GM18507 (cell line): ENCODE measurements at places on chromosomes 7 and 10.

DNA sequence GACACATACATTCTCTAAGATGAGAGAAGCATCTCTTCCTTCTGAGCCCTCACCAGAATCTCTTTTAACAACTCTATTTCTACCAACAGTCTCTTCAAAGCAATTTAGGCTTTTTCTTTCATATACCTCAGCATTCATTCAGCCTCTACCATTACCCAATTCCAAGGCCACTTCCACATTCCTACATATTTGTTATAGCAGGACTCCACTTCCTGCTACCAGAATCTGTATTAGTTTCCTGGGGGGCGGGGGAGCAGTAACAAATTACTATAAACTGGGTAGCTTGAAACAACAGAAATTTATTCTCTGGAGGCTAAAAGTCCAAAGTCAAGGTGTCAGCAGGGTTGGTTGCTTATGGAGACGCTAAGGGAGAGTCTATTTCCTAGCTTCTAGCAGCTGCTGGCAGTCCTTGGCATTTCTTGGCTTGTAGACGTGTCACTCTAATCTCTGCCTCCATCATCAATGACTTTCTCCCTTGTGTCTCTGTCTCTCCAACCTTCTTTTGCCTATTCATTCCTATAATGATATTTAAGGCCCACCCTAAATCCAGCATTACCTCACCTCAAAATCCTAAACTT lies 7.4 kb downstream of the PRPS1L1 start:
- DNase-seq: no peak

DNA sequence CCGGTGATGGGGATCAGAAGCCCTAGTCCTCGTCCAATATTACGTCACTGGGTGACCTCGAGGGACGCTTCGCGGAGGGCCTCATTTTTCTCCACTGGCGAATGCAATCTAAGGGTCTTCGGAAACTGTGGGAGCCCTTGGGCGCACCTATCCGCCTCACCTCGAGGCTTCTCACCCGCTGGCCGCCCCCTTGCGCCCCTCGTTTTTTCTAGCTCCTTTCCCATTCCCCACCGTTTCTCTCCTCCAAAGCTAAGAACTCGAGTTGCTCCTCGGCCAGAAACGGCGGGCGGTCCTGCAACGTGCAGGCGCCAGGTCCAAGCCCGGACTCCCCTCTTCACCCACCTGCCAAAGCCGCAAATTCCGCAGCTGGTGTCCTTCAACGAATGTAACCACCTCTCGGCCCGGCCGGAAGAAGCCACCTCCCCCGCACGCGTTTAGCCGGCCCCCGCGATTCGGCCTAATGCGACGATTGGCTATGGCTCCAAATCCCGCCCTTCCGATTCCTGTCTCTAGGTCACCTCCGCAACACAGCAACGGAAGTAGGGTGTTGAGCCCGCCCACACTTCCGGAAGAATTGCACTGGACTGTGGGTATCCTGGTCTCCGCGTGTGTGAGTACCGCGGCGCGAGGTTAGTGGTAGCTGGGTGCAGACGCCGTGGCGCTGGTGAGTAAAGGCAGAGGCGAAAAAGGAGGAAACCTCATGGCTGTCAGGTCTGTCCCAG lies at the start of the genes ATP5MK and PDCD11:
Gene ATP5MK, minus strand, starts transcription at position 409 of the 722 bp plus-strand sequence. CDS start 4,018 bp downstream, outside the sequence.
Gene PDCD11, plus strand, starts transcription at position 560 of the 722 bp plus-strand sequence. CDS start 1,801 bp downstream, outside the sequence.
- DNase-seq: peak; percentile 92

DNA sequence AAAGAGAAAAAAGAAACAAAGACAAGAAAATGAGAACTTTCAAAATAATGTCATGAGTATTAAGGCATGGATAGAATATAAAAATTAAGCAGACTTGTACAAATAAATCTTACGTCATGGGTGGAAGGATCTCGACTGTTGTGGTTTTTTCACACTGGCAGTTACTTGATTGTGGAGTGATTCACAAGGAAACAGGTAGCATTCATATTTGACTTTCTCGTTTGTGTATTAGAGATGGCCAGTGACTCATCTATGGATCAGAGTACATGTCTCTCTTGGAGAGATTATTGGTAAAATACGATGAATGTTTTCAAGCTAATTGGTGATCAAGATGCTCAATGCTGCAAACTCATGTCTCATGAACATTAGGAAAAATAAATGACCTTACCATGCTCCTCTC lies 564.3 kb downstream of the GATA3 start:
- no peak for DNase-seq

DNA sequence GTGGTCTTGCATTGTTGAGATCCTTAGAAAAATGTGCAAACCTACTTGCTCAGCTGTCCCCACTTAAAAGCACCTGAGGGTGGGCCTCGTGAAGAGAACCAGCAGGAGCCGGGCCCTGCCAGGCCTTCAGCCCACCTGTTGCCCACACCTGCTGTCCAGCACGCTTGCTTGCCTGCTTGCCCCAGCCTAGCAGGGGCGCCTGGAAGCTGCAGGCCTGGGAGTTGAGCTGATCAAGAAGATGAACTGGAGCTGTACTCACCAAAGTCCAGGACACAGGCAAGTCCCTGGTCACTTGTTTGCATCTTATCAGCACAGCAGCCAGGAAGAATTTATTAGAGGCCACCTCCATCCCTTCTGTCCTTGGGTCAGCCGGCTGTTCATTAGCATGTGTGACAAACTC lies 23.2 kb downstream of the CYP26A1 start:
- no peak for DNase-seq

DNA sequence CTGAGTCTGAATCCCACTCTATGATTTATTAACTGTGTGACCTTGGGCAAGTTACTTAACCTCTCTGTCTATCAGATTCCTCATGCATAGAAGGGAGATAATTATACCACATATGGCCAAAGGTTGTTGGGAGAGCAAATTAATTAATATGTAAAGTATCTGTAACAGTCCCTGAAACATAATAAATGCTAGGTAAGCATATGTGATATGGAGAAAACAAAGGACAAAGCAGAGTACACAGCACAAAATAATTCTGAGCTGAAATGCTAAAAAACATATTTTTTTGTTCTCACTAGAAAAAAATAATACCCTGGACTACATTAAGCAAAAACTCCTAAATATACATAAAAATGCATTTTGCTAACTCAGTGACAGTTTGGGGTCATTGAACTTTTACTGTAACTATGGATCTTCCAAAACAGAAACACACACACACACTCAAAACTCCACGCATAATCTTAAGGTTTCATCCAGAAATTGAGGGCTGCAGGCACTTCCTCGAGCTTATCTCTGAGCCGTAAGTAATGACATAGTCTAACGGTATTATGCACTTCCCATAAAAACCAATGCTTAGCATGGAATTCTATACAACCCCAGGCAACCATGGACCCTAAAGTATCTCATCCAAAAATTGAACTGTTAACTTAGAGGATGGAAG lies 201.7 kb upstream of the PTN start:
- DNase-seq: no peak

DNA sequence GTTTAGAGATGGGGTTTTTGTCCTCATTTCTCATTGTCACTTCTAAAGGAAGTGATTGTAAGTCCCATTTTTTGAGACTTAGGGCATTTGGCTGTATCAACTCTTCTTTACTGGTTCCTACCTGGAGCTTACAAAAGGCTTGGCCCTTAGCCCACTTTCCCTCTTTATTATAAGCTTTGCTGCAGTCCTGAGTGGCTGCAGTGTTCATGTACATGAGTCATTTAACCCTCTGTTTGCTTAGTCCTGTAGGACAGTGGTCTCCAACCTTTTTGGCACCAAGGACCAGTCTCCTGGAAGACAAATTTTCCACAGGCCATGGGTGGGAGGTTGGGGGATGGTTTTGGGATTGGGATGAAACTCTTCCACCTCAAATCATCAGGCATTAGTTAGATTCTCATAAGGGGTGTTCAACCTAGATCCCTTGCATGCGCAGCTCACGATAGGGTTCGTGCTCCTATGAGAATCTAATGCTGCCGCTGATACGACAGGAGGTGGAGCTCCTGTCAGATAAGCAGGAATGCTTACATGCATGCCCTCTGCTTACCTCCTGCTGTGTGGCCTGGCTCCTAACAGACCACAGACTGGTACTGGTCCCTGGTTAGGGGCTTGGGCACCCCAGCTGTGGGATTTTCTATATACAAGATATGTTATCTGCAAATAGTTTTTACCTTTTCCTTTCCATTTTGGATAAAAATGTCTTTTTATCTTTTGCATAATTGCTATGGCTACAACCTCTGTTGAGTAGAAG lies 99.7 kb downstream of the CCSER2 start:
- no peak for DNase-seq

DNA sequence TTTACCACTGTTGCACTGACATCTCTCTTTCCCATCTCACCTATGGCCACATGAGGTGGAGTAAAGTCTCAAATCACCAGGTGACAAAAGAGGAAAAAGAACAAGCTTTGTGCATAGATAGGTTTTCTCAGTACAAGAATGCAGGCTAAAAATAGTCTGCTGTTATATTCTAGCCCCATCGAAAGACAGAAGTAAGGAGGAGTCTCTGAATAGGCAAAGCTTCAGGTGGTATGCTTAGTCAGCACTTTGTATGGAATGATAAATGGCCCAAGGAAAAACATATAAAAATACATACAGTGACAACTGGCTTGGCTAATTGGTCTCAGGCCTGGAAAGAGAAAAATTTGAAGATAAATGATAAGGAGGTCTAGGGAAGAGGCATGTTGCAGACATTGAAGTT lies 39.6 kb upstream of the KCND2 start:
- no peak for DNase-seq

- no peak for DNase-seq
Observed at GRCh38 chr7:116443101-116443523, 56.4 kb upstream of the CAV2 start.

DNA sequence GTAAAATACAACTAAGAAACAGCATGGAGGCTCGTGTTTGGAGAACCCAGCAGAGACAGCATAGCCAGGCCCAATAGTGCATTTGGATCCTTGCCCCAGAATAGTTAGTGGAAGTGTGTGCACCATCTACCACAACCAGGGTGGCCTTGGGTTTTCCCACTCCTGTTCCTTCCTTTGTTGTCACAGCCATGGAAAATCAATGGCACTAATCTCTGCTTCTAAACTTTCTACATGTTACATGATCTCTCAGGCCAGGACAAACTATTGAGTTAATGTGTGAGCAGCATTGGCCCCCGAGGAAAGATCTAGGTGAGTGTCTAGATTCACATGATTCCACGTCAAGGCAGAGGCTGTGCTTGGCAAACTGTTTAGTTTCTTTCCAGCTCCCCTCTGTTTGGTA lies 2.0 kb downstream of the CYP3A7 start:
- no peak for DNase-seq

GRCh38 chr7:69603351-69603750 lies 5.1 kb downstream of the AUTS2 start:
- no peak for DNase-seq

- no peak for DNase-seq
Observed at GRCh38 chr7:51235593-51236313, 80.9 kb downstream of the COBL start.

DNA sequence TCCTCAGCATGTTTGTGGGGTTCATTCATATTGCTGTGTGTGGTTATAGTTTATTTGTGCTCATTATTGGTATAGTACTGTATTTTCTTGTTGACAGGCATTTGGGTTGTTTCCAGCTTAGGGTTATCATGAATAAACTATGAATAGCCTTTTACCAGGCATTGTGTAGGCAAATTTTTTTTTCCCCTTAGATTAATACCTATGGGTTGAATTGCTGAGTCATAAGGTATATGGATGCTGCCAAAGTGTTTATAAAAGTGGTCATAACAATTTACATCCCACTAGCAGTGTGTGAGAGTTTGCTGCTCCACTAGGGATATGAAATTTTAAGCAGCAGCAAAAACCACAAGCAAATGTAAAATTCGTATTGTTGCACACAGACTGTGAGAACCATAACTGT lies 175.0 kb downstream of the PLPP4 start:
- no peak for DNase-seq

DNA sequence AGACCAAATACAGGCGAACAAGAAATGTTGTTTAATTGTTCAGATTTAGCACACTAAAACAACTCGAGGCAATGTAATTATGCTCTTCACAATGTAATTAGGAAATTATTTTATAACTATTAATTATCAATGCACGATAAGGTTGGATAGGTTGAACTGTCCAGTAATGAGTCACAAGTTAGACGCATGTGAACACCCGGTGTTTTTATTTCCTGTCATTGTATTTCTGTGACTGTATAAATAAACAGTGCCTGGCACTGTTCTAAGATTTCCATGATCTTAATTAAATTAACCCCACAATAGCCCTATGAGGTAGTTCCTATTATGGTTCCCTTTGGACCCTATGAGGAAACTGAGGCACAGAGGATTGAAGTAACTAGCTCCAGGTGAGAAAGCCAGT lies 26.2 kb downstream of the C10orf105 start:
- no peak for DNase-seq

DNA sequence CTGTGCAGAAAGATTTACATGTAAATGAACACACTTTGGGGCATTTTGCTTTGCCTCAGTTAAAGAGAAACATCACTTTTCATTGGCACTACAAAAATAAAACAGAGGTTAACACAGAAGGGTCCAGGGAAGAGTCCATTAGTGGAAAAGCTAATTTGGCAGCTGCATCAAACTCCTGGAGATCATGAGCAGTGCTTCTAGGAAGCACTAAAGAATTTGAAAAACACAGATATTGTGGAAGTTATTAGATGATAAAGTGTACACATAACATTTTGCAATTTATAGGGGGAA lies 161.2 kb downstream of the LRRTM3 start:
- DNase-seq: no peak

DNA sequence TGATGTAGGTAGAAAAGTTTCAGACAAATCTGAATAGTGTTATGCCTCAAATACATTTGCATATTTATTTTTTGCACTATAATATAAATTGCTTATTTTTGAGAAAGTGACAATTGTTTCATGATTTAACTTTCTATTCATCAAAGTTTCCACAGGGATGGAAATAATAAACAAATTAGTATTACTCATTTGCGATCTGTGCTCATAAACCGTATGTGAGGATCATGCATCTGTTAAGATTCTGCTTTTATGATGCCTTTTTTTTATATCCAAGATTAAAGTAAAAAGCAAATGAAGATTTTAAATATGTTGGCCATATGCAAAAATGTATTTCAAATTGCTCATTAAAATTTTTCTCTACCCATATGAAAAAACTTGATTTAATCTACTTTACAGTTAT lies 45.2 kb upstream of the CAV2 start:
- no peak for DNase-seq

DNA sequence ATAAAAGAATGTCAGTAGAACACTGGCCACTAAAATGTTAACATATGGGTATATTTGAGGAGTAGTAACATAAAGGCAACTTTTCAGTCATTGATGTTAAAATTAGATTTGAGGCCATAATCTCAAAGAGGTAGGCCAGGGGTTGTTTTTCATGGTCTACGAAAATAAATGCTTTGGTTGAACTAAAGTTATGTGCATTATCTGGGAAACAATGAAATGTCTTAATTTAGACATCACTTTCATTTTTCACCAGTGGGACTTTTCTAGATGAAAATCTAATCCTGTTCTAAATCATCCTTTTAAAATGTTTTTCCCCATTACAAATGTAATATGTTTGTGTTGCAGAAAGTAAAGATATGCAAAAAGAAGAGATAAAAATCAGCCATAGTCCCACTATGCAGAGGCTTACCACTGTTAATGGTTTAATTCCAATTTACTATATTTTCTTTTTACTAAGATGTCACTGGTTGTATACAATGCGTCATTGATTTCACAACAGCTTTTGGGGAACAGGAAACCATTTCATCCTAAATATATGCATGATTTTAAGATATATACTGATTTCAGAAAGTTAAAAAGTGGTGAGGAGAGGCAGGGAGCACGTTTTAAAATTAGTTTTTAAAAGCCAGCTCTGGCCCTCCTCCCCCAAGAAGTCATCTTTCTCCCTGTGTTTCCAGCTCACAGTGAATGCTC lies 64.3 kb downstream of the ARID5B start:
- no peak for DNase-seq
